Activated CD4-positive, alpha-beta T cell treated with anti-CD3 and anti-CD28 coated beads, Interleukin-10, Interleukin-2, amounts not matched to agents 100 ng/mL and 50 ng/mL, durations not matched to agents 16 hours and 8 hours (primary cell): ENCODE measurements at places on chromosomes 3 and 15.
A peak's percentile ranks its signal among the peaks of the same experiment; 100 is the strongest.

DNA sequence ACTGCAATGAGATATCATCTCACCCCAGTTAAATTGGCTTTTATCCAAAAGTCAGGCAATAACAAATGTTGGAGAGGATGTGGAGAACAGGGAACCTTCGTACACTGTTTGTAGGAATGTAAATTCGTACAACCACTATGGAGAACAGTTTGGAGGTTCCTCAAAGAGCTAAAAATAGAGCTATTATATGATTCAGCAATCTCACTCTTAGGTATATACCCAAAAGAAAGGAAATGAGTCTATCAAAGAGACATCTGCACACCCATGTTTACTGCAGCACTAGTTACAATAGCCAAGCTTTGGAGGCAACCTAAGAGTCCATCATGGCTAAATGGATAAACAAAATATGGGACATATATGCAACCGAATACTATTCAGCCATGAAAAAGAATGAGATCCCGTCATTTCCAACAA, 68.0 kb upstream of the HES1 start:
- no peak for DNase-seq

DNA sequence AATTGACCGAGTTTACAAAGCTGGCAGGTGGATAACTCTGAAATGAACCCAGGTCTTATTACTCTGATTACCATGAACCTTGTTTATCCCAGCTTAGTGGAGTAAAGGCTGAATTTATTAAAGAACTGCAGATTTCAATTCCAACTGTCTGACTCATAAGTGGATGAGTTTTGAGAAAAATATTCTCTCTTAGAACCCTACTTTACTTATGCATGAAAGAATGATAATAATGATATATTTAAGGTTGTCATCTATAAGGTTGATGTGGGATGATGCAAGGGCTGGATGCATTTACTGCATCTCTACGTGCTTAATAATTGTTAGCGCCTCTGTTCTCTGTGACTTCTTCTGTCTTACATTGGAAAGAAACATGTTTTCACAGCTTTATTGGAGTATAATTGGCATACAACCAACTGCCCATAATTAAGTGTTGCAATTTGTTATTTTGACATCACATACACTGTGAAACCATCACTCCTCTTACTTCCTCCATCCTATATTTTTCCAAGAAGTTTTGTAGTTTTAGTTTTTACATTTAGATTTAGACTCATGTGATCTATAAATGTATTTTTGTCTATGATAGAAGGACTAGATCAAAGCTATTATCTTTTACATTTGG, 771.2 kb upstream of the ARRDC4 start:
- no peak for DNase-seq

GRCh38 chr3:117853923-117854668, 1144.5 kb downstream of the TUSC7 start:
- DNase-seq, result no peak

DNA sequence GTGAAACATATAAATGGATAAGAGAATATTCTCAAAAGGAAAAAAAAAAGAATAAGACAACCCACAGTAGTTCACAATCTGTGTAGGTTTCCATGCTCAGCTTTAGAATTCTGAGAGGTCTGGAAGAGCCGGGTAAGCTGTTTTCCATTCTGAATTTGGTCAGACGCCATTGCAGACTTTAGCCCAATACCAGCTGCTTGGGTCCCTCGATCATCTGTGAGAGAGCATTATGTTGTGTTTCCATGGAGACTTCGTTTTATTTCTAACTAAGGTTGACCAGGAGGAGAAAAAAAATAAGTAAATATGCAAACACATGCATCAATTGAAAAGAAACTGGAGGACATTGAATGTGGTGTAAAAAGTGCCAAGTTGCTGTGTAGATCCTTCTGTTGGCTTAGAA, 25.5 kb downstream of the KCNAB1 start:
- DNase-seq, result no peak

GRCh38 chr3:61181874-61182273, 69.4 kb downstream of the FHIT start:
- DNase-seq, result peak; percentile 37

DNA sequence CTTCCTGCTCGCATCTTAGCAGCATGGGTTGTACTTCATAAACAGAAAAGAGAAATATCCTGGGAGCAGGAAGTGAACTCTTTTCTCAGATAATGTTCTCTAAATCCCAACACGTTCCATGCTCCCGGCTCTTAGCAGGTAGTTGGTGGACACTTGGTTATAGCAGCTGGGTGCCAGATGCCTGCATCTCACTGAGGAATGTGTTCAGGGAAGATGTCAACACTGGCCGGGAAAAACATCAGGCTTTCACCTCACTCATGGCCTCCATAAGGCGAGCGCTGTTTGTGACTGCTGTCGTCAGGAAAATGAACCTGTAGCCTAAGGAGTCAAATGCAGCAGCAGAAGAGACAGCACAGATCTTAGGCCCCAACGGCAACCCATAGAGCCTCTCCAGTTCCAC, 4.4 kb upstream of the PRC1 start:
- DNase-seq, result no peak

DNA sequence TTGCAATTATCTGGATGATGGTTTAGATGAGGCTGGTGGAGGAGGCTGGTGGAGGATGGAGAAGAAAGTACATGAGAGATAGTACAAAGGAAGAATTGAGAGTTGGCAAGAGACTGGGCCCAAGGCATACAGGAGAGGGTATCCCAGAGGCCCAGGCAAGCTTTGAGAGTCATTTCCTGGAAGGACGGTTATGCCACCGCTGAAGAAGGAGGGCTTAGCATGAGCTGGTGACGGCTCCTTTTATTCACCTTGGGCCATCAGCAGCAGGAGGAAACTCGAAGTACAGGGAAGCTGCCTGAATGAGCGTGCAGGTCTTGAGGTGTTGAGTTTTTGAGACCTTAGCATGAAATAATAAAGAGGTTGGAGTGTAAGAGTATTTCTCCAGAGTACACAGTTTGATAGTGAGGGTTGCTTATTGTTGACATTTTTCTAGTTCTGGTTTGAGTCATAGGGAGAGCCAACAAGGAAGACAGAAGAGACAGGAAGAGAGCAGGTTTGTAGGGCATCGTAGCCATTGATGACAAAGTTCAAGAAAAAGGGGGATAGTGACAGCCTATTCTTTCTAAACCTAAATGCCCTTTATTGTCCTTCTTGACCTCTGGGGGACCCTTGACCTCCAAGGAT, 13.8 kb downstream of the THSD4 start:
- DNase-seq, result no peak

DNA sequence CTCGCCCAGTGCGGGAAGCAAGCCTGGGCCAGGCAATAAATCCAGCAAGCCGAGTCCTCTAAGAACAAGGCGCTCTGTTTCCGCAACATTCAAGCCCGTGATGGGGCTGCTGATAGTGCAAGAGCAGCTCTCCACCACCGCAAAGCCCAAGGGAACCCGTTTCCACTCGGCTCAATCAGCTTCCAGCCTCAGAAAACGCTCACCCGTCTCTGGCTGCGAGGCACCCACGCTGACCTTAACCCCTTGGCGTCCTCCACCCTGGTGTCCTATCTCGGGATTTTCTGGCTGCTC, 17.8 kb downstream of the SPATA12 start:
- DNase-seq, result peak; percentile 10

GRCh38 chr3:153103406-153103945, 58.5 kb upstream of the RAP2B start:
- no peak for DNase-seq

DNA sequence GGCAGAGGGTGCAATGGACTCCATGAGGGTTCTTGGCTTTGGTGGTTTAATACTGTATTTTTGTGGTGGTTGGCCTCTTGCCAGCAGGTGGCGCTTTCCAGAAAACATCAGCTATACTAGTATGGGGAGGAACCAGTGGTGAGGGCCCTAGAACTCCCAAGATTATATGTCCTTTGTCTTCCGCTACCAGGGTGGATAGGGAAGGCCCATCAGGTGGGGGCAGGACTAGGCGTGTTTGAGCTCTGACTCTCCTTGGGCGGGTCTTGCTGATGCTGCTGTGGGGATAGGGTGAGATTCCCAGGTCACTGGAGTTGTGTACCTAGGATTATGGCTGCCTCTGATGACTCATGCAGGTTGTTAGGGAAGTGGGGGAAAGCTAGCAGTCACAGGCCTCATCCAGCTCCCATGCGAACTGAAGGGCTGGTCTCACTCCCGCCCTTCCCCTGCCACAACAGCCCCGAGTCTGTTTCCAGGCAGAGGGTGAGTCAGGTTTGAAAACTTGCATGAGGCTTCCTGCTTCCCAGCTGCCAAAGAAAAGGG, 357.7 kb downstream of the OTOL1 start:
- peak; percentile 25 for DNase-seq

- no peak for DNase-seq
Observed at GRCh38 chr3:124814620-124815421, 72.3 kb downstream of the ITGB5 start.

DNA sequence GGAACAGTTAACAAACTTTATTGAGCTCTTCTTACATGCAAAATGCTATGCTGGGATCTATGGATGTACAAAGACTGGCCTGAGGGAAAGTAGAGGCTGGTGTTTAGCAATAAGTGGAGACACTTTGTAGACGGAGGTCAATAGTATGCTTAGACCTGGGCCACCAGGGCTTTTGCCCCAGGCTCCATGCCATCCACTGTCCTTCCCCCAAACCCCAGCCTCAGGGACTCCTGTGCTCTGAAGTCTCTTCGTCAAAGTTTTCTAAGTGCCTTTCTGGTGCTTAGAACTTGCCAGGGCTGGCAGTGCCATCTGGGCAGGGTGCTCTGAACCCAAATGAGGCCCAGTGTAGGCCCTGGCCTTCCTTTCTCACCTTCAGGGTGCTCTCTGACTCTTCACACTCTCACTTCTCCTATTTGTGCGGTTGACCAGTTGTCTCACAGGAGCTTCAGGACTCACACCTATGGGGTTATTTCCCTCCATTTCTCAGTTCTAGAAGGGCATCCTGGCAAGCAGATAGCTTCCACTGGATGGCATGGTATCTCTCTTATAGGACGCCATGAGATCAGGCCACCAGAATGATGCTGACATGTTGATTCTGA, 21.8 kb upstream of the KCNAB1 start:
- DNase-seq, result no peak

- DNase-seq, result no peak
Observed at GRCh38 chr15:28959326-28959725, 73.6 kb downstream of the APBA2 start.

GRCh38 chr3:23263796-23264195, 60.7 kb downstream of the UBE2E2 start:
- no peak for DNase-seq

GRCh38 chr15:33119865-33120264, 74.6 kb downstream of the FMN1 start:
- DNase-seq, result no peak

DNA sequence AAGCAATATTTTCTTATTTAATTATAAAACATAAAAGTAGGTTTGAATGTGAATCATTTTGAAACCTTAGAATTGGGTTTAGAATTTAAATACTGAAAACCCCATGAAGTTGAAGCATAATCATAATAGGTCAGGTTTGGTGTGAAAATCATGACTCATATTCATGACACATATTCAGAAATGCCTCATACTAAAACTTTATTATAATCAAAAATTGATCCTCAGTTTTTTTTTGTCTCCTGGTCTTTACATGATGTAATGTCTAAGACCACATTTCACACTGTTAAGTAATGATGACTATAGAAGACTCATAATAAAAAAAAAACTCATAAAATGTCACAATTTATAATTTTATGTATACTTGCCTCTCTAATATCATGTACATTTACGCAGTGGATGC, 190.4 kb downstream of the FOXP1 start:
- peak; percentile 84 for DNase-seq

DNA sequence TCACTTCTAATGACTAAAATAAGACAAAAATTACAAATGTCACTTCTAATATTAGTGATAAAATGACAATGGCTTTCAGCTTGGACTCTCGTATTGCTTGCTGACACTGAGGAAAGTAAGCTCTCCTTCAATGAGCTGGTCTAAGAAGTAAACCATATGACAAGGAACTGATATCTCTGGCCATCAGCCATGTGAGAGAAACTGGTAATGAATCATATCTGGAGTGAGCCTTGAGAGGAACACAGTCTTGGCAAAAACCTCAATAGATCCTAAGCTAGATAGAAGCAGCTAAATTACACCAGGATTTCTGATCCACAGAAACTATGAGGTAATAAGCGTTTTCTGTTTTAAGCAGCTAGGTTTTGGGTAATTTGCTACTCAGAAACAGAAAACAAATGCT, 1575.1 kb downstream of the OTOL1 start:
- DNase-seq, result no peak

DNA sequence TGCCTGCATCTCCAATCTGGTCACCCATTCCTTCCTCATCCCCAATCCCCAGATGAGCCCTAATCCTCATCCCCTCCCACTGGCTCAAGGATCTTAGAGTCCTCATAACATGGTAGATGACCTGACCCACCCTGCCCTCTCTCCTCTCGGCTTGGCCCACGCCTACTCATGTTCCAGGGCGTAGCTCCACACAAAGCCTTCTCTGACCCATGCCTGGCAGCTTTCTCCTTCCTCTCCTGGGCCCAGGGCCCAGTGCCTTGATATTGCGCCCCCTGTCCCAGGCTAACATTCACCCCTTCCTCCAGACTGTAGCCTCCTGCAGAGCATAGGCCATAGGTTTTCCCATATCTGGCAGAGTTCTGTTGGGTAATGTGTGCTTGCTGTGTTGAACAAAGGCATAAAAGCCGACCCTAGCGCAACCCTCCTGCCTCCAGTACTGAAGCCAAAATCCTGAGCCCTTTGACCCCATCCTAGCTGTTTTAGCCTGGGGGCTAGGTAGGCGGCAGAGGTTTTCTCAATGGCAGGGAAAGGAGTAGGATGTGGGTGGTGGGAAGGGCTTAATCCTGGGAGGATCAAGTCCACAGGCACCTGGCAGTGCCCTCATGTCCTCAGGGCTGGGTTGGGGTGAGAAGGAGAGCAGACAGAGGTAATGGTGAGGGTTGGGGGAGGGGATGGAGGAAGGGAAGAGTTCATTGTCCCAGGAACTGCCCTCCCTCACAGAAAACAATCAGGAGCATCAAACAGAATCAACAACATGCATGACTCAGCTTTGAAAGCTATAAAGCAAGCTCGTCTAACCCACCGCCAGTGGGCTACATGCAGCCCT, 35.5 kb downstream of the MESD start:
- DNase-seq, result no peak

DNA sequence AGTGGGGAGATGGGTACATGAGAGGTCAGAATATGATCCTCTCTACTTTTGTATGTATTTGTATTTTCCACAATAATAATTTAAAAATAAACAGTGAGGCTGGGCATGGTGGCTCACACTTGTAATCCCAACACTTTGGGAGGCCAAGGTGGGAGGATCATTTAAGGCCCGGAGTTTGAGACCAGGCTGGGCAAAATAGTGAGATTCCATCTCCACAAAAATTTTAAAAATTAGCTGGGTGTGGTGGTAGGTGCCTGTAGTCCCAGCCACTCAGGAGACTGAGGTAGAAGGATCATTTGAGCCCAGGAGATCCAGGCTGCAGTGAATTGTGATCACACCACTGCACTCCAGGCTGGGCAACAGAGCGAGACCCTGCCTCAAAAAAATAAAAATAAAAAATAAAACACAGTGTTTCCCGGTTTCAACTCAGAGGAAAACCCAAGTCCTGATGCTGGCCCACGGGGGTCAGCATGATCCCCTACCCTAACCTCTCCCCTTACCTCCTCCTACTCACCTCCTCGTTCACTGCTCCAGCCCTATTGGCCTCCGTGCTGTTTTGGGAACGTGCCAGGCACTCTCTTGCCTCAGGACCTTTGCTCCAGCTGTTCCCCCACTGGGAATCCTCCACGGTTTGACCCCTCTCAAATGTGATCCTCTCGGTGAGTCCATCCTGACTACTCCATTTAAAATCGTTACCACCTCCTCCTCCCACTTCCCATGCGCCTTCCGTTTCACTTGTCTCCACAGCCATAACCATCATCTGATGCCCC, 2.9 kb upstream of the KLHL40 start:
- DNase-seq, result no peak

- no peak for DNase-seq
Observed at GRCh38 chr15:74179101-74179841, 5.8 kb downstream of the ISLR start.

GRCh38 chr3:22846566-22846965, 356.6 kb upstream of the UBE2E2 start:
- DNase-seq, result no peak
